ENCODE measurements at places on chromosomes 2 and 18.

DNA sequence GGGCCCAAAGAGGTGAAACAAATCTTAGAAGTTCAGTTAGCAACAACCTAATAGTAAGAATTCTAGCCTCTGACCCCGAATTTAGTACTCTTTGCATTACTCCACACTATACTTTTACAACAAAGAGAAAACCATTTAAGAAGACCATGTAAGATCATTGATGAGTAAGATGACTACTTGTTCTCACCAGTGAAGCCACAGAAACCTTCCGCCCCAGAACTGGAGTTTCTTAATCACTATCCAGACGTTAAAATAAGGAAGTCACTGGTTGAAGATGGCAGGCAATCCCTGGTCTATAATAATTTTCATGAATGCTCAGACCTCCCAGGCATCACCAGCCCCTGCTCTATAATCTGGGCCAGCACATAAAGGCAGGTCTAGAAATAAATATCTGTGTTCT is 95.0 kb downstream of the TMEM163 start:
- no peak for DNase-seq

DNA sequence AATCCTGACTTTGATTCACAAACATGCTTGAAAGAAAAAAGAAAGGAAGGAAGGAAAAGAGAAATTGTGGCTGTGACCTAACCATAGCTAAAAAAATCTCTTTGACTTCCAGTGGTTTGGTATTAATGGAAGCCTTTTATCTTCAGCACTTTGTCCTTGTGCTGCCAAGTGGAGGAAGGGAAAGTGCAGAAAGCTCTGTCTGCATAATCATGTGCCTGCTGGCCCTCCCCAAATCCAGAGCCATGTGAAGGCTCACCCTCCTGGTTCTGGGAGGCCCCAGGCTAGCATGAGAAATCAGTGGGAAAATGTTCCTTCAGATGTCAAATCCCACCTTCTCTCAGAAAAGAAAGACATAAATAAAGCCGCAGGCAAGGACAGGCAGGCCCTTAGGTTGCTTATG is 48.3 kb upstream of the BMPR2 start:
- DNase-seq, result no peak

- no peak for DNase-seq
These were observed 194.4 kb upstream of the ITGA4 start for GRCh38 chr2:181262782-181263181.

DNA sequence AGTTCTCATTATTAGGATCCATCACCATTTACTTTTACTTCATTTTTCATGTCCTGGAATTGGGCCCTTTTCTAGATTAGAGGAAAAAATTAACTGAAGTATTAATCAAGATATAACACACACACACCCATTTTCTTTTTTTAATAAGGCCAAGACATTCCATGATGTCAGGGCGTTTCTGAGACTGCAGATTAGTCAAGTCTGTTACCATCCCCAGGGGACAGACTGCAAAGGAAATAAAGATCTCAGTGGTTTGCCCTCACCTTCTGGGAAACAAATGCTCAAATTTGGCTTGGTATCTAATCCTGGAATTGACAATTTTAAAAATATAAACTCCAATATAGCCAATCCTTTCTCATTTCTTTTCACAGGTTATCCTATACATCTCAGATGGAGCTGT is 27.4 kb downstream of the RMP24 start:
- no peak for DNase-seq

GRCh38 chr2:131154071-131154531 is 49.0 kb downstream of the PLEKHB2 start:
- peak; percentile 39 for DNase-seq

DNA sequence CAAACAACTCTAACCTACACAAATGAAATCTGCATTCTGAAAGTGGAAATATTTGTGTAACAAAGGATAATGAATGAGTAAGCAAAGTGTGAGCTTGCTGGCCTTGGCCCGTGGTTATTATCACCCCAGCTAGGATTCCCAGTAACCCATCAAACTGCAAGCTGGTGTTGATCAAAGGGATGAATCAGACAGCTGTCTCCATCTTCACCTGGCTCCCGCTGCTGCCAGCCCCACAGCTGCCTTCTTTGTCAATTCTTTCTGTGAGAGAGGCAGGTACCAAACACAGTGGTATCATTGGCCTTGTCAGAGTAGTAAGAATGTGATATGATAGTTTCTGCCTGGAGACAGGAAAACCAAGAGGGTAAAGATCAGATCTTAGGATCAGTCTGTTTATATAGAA is 25.2 kb upstream of the RGPD4 start:
- no peak for DNase-seq

DNA sequence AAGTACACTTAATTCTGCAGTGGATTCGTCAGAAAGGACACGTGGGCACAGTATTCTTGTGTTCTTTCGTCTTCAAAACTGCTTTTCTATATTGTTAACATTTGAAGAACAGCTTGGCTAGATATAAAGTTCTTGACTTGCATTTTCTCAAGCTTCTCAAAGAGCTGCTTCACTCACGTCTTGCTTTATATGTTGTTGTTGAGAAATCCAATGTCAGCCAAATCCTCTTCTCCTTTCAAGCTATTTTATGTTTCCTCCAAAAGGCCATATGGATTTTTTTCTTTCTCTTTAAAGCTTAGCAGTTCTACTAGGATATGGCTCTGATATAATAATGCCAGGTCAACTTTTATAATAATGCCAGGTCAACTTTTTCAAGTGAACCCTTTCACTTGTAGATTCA is 65.5 kb upstream of the CYP1B1 start:
- DNase-seq, result no peak

GRCh38 chr2:30894498-30895119 is 87.4 kb upstream of the CAPN13 start:
- no peak for DNase-seq

DNA sequence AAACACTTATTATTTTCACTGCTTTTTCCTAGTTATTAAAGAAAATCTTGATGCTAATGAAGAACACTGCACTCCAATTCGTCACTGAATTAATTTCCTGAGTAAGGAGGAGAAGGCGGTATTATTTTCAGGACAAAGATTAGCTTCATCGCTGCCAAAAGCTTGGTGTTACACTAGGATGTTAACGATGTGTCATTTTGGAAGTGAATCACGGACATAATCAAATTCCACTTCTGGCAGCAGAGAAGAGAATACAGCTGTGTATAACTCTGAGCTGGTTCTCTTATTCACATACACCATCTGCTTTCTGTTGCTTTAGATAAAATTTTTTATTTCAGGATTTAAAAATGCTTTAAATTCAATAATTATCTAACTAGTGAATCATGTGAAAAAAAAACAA is 74.1 kb downstream of the SCG2 start:
- DNase-seq, result no peak

GRCh38 chr2:161780881-161781280 is 156.7 kb downstream of the SLC4A10 start:
- DNase-seq, result no peak

GRCh38 chr2:73984922-73985307 is 205 bp downstream of the TET3 start:
- DNase-seq, result peak; percentile 17

- DNase-seq, result no peak
These were observed 75.9 kb upstream of the FOSL2 start for GRCh38 chr2:28316546-28317335.

- no peak for DNase-seq
These were observed 17.5 kb upstream of the ACVR1 start for GRCh38 chr2:157893611-157894010.

GRCh38 chr2:84486441-84487115 is 27.5 kb upstream of the SUCLG1 start:
- DNase-seq, result no peak

DNA sequence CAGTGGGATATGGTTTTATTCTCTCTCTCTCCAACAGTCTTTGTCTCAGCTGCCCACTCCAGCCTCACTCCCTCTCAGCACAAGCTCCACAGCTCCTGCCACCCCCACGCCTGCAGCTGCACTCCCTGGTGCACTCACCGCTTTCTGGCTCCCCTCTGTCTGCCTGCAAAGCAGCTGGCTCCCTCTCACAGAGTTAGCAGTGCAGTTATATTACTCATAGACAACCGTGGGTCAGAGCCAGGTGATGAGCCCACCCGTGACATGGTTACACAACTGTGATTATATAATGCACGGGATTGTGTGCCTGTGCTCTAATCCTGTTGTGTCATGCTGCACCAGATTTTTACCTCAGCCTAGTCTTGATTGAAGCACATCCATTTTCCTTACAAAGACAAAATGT is 276.9 kb upstream of the CHAC2 start:
- no peak for DNase-seq

GRCh38 chr2:158993030-158993429 is 24.6 kb downstream of the TANC1 start:
- no peak for DNase-seq

GRCh38 chr2:133812826-133813617 is 244.8 kb upstream of the NCKAP5 start:
- DNase-seq, result no peak

DNA sequence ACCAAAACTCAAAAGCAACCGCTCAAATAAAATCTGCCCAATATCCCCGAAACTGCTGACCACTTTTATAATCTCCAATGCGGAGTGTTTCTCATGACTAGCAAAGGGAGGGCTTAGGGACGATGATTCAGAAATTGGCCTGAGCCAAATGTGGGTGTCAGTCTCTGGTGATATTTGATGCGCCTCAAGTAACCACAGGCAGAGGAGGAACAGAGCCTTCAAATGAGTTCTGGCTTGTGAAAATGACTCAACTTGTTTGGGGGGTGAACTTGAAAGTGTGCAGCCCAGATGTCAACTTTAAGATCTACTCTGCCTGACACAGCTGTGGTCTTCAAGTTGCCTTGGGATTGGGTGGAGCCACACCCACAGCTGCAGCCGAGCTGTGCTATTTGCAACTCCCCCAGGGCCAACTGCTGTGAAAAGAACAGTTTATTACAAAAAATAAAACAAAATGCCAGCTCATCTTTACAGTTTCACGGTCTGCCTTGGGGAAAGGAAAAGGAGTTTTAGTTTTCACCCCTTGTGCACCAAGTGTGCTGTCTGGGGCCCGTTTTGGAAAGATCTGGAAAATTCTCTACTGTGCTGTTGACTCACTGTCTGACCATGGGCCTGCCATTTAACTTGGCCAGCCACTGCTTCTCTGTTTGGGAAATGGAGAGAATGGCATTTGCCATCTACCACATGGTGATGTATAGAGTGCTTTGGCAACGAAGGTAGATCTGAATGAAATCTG is 222.1 kb downstream of the MTX2 start:
- no peak for DNase-seq

GRCh38 chr2:57204364-57204763 is 842.2 kb upstream of the VRK2 start:
- DNase-seq, result no peak

GRCh38 chr2:3966470-3966869 is 263.1 kb downstream of the DCDC2C start:
- DNase-seq, result no peak

- DNase-seq, result no peak
These were observed 13.7 kb downstream of the WNT10A start for GRCh38 chr2:218894151-218894879.

DNA sequence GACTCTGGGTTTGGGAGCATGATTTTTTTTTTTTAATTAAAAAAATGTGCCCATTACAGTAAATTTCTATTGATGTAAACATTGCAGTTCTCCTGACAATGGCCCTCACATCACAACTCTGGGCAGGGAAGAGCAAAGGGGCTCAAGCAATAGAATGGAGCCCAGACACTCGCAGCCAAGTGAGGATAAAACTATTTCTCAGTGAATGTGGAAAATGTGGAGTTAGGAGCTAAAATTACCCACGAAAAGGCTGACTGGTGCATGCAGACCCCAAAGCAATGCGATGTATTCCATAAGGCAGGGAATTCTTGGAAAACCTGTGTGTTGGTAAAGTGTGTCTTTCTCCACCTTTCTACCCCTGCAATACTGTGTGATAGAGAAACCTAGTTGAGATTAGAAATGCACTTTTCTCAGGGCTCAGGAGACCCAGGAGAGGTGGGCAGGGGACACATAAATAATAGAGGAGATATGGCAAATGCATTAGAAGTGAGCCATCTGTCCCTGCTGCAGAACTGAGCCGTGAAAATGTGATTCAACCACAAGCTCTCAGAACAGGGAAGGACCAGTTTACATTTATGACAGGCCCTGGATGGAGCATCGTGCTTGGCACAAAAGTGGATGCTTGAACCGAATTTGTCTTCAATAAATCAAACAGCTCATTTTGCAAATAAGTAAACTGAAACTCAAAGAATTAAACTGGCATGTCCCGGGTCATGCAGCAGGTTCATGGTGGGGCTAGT is 100.1 kb downstream of the MYCN start:
- no peak for DNase-seq

DNA sequence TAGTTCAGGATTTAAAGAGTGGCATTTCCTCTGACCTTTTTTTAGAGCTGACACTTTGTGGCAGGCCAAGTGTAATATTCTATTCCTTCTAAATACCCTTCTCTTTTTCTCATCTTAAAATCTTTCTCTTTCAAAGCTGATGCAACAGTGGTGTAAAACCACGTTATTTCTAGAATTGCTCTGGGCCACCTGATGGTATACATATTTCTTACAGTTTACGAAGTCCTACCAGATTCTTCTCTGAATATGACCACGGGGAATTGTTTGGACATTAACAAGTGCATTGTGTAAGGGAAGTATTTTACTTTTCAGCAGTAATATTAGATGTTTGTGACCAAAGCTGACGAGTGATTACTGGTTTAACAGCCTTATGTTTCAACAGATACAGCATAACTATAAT is 109.9 kb downstream of the PTPRM start:
- DNase-seq, result no peak

GRCh38 chr2:218872645-218873358 is 7.8 kb upstream of the WNT10A start:
- no peak for DNase-seq

DNA sequence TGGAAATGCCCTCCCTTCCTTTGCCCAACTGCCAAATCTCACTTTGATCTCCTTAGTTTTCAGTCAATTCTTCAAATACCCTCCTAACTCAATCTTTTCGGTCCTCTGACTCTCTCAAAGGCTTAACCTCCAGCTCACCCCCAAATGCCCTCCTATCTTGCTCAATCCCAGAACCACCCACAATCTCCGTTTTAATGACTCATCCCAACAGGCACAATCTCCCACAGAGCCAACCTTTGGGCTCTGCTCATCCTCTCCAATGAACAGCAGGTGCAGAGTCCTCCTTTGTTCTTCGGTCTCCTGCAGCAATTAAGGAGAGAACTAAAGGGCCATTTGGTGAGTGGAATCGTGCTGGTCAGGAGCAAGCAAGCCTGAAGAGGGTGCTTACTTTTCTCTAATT is 366.1 kb upstream of the CRIM1 start:
- DNase-seq, result no peak

- no peak for DNase-seq
These were observed 18.7 kb downstream of the C1D start for GRCh38 chr2:68044099-68044498.

- DNase-seq, result peak; percentile 44
These were observed 26.2 kb downstream of the PTPRM start for GRCh38 chr18:7593218-7593819.

GRCh38 chr2:227503433-227504406 is 31.8 kb downstream of the AGFG1 start:
- no peak for DNase-seq

- no peak for DNase-seq
These were observed 134.9 kb upstream of the ZNF236 start for GRCh38 chr18:76687304-76687962.

- no peak for DNase-seq
These were observed 186.6 kb downstream of the C1D start for GRCh38 chr2:67876176-67876575.

All from NCI-H526 treated with DMSO at 0.1 percent for 48 hours (cell line).